ENCODE measurements at places on chromosomes 1 and 21.

DNA sequence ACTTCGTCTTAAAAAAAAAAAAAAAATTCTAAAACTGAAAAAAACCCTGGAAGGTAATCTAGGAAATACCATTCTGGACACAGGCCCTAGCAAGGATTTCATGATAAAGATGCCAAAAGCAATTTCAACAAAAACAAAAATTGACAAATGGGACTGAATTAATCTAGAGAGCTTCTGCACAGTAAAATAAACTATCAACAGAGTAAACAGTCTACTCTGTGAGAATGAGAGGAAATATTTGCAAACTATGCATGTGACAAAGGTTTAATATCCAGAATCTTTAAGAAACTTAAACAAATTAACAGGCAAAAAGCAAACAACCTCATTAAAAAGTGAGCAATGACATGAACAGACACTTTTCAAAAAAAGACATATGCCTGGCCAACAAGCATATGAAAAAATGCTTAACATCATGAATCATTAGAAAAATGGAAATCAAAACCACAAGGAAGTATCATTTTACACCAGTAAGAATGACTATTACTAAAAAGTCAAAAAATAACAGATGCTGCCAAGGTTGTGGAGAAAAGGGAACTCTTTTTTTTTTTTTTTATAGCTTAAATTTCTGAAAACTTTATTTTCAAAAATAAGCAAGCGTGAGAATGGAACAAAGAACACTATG lies 29.4 kb upstream of the RNPC3 start:
- DNase-seq, result no peak

DNA sequence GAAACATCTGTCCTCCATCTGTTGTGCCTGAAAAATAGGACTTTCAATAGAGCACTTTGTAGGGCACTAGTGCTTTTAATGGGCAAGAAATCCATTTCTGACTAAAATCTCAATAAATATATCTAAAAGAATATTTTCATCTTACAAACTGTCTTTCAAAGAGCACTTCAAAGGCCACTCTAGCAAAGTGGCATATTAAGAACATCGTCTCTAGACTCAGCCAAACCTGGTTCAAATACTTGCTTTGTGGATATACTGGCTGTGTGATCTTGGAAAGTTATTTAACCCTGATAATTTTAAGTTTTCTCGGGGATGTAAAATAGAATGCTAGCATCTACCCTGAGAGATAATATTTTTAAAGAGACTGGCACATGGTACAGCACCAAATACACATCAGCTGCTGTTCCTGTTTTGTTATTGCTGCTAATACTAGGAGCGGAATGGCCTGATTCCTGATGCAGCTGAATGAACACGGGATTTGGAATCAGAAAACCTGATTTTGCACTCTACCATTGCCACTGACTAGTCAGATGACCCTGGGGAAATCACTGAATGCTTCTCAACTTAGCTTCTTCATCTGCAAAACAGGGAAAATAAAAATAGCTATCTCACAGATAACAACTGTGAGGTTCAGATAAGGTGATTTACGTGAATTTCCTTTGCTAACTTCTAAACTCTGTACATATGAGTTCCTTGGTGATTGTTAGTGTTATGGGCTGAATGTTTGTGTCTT lies 25.2 kb upstream of the LRRC8C start:
- DNase-seq, result no peak

GRCh38 chr1:65002156-65002507 lies 35.8 kb upstream of the JAK1 start:
- no peak for DNase-seq

- DNase-seq, result no peak
Measured at GRCh38 chr1:1310476-1311053, 2.2 kb downstream of the PUSL1 start.

- DNase-seq, result no peak
Measured at GRCh38 chr1:77542813-77543420, 139.5 kb downstream of the ZZZ3 start.

GRCh38 chr1:100719490-100719889 lies at the start of gene VCAM1:
VCAM1 (plus strand) TSS chr1:100719742; CDS start chr1:100719861, 119 bp downstream.
- no peak for DNase-seq

DNA sequence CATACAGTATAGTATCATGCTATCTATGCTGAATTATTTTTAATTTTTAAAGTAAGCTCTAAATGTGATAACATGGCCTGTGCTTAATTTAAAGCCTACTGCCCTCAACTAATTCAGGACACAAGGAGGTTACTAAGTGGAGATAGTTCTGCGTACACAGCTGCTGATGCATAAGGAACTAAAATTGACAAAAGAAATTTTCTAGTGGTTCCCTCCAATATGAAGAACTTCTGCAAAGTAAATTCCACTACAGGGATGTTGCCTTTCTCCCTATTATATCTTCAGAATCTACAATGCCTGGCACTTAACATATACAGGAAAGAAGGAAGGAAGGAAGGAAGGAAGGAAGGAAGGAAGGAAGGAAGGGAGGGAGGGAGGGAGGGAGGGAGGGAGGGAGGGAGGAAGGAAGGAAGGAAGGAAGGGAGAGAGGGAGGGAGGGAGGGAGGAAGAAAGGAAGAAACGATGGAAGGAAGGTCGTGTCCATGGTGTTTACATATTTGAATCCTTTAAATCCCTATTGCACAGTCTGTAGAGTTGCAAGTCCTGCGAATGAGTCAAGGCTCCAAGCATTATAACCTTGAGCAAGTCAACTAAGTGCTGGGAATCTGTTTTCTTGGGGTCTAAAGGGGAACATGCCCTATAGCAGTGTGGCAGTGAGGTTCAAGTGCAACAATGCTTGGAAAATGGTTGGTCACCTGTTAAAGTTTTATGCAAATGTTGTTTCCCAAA lies 171.2 kb downstream of the LMX1A start:
- DNase-seq, result no peak

GRCh38 chr1:2593251-2593878 lies 6.8 kb downstream of the PRXL2B start:
- no peak for DNase-seq

- no peak for DNase-seq
Measured at GRCh38 chr1:224767031-224767430, 150.9 kb downstream of the CNIH3 start.

- DNase-seq, result no peak
Measured at GRCh38 chr1:9058465-9058864, 11.0 kb downstream of the SLC2A5 start.

- DNase-seq, result no peak
Measured at GRCh38 chr1:234882898-234883297, 245.7 kb downstream of the TOMM20 start.

- no peak for DNase-seq
Measured at GRCh38 chr1:173280899-173281660, 73.9 kb upstream of the TNFSF4 start.

All from activated CD4-positive, alpha-beta T cell treated with anti-CD3 and anti-CD28 coated beads for 1 hour (primary cell).